ENCODE measurements at places on chromosomes 3 and 15.

DNA sequence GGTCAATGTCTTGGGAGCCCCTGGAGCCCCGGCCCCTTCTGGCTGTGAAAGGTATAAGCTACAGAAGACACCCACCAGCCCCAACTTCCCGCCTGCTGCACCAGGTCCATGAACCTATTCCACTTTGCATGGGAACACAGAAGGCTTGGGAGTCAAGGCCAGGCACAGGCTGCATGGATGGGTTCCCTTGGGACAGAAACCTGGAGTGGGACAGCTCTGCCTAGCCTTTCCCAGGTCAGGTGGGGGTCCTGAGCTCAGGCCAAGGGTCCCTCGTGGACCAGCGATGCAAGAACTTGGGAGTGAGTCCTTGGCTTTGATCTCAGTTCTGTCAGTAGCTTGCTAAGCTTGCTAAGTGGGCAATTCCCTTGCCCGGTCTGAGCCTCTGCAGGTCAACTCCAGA lies 25.0 kb downstream of the TKT start:
- peak; percentile 41 for DNase-seq

- no peak for DNase-seq
Measured at GRCh38 chr15:78272776-78273175, 8.4 kb downstream of the DNAJA4 start.

GRCh38 chr3:13301286-13301987 lies 118.7 kb downstream of the NUP210 start:
- peak; percentile 91 for DNase-seq

- no peak for DNase-seq
Measured at GRCh38 chr3:5479229-5479799, 291.8 kb downstream of the EDEM1 start.

DNA sequence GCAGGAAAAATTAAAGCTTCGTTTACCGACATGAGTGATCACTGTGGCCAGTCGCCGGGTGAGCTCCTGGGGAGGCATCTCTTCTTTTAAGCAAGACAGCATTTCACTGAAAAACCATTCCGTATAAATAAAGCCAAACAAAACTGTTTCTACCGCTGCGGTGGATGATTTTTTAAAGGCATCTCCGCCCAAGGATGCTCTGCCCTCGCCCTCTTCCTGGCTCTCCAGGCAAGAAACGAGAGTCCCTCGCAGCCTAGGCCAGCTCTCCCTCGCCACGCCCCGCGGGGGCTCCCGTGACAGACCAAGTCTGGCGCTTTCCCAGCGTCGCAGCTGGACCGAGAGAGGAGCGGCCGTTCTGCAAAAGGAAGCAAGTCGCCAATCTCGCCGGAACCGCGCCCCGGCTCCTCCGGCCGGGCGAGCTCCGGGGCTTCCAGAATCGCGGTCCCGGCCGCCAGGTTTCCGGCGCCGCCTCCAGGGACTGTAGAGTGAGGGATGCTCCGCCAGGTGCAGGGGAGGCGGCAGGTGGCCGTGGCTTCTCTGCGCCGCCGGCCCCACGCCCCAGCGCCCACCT lies 458 bp downstream of the MCF2L2 start:
- DNase-seq, result peak; percentile 79

GRCh38 chr15:62994975-62995681 lies 47.4 kb upstream of the TPM1 start:
- DNase-seq, result no peak

- DNase-seq, result no peak
Measured at GRCh38 chr15:47784820-47785219, 67.5 kb downstream of the SEMA6D start.

DNA sequence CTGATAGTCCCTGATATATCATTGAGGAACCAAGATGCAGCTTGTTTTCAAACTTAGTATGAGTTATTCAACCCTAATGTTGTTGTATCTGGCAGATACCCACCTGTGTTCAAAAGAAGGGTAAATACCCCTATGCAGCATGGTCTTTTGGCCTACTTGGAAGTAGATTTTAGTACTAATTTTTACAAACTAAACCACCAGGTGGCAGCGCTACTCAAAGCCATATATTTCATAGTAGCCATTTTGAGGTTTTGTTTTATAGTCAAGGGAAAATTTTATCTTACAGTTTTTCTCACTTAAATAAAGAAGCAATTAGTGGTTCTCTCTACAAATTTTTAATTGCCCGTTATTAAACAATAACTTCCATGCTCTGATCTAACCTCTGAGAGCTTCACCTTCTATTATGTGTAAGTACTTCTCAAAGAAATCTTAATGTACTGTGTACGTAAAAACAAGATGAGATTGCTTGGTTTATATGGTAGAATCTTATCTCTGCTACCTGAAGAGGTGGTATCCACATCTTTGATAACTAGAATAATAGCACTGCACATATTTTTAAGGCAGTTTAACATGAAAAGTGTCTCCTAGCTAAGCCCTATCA lies 31.5 kb upstream of the MLF1 start:
- DNase-seq, result no peak

DNA sequence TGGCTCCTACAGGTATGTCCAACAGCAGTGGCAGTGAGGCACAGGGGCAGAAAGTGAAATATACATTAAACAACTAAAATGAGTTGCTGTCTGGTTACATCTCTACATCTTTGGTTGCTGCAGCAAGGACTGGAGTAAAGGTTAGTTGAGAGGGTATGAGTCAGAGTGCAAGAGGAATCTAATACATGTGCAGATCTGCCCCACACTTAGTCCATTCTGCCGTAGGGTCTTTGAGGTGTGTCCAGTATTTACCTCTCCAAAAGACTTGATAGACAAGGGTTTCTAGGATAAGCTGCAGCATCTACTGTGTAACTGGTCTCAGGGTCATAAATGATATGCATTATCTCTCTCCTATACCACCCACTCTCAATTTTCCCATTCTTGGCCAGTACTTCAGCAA lies 6.2 kb upstream of the NEDD4 start:
- peak; percentile 53 for DNase-seq

- DNase-seq, result no peak
Measured at GRCh38 chr15:84721371-84721770, 5.4 kb upstream of the SEC11A start.

- DNase-seq, result no peak
Measured at GRCh38 chr15:42036112-42036905, 15.5 kb upstream of the PLA2G4E start.

DNA sequence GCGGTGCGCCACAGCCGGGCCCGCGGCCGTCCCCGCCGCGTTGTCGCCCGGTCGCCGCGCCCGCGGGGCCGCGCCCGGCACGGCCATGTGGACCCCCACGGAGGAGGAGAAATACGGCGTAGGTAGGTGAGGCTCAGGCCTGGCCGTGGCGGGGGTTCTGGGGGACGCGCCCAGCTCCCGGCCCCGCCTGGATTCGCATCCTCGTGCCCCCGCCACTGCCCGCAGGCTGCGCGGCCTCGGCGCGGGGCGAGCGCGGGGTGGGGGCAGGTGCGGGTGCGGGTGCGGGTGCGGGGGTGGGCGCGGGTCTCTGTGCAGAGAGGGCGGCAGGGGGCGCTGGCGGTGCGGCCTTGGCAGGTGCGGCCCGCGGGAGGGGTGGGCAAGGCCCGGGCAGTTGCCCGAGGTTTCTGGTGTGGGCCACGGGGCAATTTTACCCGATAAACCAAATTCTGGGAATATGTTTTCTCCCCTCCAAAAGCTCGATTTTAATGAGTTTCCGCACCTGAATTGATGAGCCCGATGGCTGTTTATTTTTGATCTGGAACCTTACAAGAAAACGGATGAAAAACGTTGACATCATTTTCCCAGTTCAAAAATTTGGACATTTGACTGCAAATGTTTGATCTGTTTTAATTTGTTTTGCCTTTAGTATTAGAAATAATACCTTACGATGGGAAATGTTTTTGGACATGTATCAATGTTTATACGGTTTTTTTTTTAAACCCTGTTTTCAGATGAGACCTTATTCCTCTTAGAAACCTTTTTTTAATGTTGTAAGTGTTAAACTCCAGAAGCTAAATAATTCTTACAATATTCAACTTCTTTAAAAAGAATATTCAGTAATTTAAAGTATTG lies 678 bp downstream of the DOCK3 start:
- DNase-seq, result peak; percentile 73

GRCh38 chr15:50884540-50884939 lies 23.9 kb upstream of the AP4E1 start:
- DNase-seq, result no peak

GRCh38 chr3:127612966-127613365 lies 14.8 kb downstream of the MCM2 start:
- no peak for DNase-seq

- DNase-seq, result peak; percentile 40
Measured at GRCh38 chr15:101087172-101087769, 164.6 kb downstream of the CHSY1 start.

DNA sequence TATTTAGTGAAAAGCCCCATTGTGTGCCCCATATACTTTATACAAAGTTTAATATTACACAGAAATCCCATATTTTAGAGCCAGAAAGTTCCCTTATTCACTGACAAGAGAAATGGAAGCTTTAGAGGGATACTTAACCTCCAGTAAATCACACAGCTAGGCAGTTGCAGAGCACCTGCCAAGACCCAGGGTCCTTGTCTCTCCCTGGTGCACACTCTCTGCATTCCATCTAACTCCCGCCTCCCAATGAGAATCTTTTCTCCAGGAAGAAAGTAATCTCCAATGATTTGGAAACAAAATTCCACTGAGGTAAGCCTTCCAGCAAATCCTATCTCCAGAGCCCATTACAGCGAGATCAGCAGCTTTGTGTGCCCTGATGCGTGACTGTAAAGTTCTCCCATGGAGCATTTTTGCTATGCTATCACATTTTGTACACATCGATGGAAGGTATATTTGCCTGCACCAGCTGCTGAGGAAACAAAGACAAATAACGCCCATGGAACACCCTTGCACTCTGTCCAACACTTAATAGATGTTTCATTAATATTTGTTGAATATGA lies 41.4 kb downstream of the ULK4 start:
- DNase-seq, result no peak

GRCh38 chr3:103025880-103026279 lies 591.1 kb downstream of the ZPLD1 start:
- no peak for DNase-seq

GRCh38 chr3:190036631-190037030 lies 84.1 kb downstream of the P3H2 start:
- DNase-seq, result peak; percentile 74

GRCh38 chr15:74324714-74325113 lies 42.7 kb downstream of the CYP11A1 start:
- DNase-seq, result no peak

DNA sequence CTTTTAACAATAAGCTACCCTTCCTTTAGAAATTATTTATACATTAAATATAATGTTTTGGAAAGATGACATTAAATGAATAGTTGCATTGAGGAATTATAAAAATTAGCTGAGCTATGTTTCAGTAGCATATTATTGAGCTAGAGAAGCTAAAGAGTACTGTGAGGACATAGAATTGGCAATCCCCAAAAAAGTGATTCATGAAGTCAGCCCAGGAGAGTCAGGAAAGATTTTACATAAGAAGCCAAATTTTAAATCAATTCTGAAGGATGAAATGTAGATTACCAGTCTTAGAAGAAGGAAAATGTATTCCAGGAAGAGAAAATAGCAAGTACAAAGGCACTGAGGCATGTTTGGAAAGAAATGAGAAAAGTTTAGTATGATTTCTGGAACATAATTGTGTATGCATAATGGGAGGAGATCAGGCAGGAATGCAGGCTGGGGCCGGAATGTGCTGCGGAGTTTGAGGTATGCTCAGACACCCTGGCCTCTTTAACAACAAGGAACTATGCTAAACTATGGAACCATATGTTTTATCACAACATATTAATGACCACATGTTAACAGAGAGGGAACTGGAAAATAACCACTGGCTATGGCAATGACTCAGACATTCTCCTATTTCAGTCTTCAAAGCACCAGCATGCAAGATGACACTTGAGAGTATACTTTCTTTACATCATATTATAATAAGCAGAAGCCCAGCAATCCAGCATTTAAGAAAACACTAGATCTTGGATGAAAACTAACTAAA lies 103.3 kb upstream of the COL8A1 start:
- no peak for DNase-seq

DNA sequence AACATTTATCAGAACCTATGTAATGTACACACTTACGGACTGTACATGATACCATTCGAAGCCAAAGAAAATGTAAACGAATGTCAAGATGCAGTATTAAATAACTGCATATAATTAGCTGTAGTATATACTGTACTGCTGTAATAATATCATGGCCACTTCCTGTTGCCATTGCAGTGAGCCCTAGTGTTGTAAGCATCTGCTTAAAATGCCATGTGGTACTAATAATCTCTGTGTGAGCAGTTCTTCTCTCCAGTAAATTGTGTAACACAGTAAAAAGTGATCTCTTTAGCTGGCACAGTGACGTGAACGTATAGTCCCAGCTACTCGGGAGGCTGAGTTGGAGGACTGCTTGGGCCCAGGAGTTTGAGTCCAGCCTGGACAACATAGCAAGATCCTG lies 8.6 kb downstream of the SPG11 start:
- DNase-seq, result no peak

DNA sequence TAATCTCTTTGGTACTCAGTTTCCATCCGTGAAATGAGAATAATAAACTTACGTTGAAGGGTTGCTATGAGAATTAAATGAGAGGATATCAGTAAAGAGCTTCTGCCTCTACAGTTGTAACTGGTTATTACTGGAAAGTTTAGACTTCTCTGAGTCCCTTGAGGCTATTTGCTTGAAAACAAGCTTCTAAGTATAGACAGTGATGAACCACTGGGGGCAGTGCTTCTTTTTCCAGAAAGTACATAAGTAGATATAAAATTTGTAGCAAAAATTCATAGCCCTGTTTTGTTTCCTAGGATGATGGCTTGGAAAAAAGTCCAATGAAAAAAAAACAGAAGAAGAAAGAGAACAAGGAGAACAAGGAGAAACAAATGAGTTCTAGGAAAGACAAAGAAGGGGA lies 87.1 kb downstream of the RGMA start:
- DNase-seq, result no peak

- DNase-seq, result no peak
Measured at GRCh38 chr15:52057996-52058395, 39.0 kb downstream of the MAPK6 start.

GRCh38 chr15:85618956-85619491 lies 175.7 kb downstream of the KLHL25 start:
- peak; percentile 95 for DNase-seq

- DNase-seq, result no peak
Measured at GRCh38 chr15:91238644-91239425, 138.8 kb downstream of the SV2B start.

- no peak for DNase-seq
Measured at GRCh38 chr3:98553753-98554152, 22.0 kb downstream of the GPR15 start.

GRCh38 chr3:159781867-159782266 lies 206.8 kb upstream of the IL12A start:
- no peak for DNase-seq

DNA sequence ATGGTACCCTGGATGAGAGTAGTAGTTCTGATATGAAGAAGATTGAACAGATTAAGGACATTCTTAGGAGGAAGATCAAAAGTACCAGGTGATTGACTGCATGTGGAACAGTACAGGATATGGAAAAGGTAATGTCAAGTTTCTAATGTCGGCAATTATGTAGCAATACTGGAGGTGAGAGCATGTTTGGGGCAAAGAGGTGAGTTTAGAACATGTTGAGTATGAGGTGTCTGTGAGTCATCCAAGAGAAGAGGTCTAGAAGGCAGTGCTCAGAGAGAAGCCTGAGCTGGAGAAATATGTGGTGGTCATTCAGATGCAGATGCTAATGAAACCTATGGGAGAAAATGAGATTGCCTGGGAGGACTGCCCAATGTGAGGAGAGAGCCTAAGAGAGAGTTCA lies 305.6 kb downstream of the ZBTB20 start:
- DNase-seq, result no peak

- no peak for DNase-seq
Measured at GRCh38 chr3:172613845-172614244, 90.6 kb upstream of the TNFSF10 start.
